Astrocyte of the spinal cord (primary cell): ENCODE measurements at places on chromosomes 11 and 22.
A peak's percentile ranks its signal among the peaks of the same experiment; 100 is the strongest.

- DNase-seq, result no peak
Observed at GRCh38 chr22:31233001-31233400, 20.9 kb downstream of the LIMK2 start.

DNA sequence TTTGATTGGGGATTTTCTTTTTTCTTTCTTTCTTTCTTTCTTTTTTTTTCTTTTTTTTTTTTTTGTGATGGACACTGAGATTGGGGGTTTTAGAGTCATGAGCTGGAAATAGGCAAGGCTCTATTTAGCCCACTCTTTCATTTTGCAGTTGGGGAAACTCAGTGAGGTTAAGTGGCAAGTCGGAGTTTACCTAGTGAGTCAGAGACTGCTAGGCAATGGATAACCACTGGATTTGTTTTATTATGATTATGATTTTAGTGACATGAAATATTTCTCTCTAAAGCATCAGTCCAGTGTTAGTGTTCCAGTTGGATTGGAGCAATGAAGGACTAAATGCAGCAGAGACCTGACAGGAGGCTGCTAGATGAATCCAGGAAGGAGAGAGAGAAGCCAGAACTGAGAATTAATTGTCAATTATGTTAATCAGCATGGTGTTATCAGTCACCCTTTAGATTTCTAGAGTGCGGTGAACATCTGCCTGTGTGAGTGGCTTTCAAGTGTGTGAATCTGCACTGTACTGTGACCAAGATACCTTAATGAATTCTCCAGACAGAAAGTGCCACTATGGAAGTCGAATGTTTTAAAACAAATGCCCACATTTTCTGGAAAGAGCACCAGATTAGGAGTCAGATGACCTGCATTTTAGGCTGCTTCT is 10.9 kb downstream of the BMAL1 start:
- peak; percentile 35 for DNase-seq

DNA sequence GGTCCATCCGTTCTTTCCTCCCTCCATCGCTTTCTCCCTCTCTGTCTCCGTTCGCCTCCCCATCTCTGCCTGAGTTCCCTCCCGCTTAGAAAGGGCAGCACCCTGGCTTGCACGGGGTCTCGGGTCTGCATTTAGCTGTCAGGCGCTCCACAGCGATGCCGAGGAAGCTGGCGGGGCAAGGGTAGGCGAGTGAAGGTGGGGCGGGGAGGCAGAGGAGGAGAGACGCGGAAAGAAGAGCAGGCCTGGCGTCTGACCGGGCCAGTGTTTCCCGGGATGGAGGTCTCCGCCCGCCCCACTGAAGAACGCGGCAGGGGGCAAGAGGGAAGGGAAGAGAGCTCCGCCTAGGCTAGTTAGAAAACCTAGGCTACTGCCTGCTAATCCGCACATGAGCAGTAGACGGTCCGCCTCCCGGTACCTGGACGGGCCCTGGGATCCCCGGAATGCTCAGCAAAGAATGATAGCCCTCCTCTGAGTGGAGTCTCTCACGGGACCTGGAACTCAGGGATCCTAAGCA is 3922.5 kb upstream of the OR11H1 start:
- no peak for DNase-seq

DNA sequence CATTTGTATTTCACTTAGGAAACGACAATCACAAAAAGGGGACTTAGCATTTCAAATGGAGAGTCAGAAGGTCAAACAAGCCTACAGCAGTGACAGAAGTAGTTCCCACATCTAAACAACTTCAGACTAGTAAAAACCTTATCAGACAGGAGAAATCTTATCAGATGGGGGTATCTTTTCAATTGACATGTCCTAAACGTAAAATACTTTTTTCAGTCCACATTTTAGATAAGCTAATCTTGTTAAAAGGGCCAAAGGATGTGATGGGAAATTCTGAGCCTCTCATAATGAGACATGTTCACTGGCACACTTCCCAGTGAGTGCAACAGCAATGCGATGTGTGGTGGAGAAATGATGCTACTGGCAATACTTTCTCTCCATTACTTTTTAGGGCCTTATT is 2.4 kb downstream of the MAPK1 start:
- DNase-seq, result peak; percentile 82

DNA sequence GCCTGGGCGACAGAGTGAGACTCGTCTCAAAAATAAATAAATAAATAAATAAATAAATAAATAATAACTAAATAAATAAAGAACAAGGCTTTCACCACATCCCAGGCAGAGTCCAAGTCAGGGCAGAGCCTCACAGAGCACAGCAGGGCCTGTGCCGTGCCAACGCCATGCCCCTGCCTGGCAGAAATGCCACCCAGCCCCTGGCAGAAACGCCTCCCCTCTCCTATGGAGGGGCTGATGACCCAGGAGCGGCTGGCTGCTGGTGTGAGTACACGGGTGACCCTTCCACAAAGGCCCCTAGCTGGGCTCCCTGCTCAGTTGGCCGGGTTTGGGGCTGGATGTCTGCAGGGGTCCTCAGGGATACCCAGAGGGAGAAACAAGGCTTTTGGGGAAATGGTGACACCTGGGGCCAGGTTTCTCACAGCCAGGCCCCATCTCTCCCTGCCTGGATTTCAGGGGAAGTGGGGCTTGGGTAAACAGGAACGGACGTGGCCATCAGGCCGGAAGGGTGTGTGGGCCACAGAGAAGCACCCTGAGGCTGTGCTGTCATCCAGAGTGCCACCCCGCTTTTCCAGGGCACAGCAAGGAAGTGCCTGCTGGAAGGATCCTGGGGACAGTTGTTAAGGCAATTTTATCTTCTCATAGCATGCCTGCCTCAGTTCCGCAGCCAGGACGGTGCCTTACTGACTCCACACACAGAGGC is 5.1 kb downstream of the BID start:
- no peak for DNase-seq

GRCh38 chr11:117419482-117420142 is 92.0 kb downstream of the CEP164 start:
- no peak for DNase-seq

DNA sequence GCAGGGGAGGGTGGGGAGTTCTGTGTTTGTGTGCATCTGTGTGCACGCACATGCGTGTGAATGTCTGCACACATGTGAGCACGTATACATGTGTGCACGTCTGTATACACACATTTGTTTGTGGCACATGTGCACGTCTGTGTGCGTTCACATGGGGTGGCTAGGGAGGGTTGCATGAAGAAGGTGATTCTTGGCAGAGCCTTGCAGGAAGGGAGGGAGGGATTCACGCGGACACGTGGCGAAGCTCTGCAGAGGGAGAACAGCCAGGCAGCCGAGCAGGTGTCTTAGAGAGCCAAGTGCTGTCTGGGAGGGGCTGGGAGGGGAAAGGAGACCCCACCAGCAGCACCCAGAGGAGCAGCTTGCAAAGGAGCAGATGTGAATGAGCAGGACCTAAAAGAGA is 372.1 kb downstream of the BRD1 start:
- DNase-seq, result no peak

DNA sequence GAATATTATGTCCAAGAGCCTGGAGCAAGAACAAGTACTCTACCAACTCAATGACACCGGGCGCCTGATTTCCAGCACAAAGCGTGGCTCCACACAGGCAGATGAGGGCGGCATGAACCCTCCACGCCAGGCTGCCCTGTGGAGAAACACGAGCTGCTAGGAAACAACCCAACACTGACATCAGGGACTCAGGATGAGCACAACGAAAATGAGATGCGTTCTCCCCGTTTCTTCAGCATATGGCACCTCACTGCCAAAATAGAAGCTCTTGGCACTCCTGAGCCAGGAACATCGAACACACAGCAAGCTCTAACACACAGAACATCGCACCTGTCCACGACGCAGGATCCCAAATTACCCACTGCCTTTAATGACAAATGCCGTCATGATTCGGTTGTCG is 68.3 kb downstream of the NCAPD3 start:
- DNase-seq, result no peak

DNA sequence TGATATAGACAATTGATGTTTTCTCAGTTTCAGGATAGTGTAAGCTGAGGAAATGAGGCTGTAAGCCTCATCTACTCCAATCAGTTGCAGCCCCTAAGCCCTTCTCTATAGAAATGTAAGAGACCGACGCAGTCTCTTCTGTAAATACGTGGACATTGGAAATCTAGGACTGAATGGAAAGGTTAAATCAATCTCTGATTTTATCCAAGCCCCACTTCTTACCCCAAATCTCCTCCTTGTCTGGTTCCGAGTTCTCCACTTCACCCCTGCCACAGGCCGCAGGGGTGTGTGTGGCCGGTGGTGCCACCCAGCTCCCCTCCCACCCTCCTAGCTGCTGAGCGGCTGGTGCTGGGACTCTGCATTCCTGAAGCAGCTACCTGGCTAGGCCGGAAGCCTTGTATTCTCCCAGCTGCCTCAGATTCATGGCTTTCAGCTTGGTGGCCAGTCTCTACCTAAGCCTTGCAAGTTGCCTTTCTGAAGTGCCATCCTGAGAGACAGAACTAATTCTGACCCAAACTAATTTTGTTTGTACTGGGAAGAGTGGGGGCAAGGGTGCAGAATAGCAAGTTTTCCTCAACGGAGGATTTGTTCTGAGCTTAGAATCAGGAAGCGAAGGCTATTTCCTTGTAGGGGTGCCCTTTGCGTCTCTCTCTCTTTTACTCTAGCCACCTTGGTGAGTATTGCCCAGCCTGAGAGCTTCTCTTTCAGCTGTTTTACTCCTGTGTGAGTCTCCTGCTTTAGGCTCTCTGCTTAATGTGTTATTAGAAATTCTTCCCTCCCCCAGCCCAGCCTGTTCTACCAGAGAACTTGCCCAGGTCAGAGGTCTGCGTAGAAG is 749 bp downstream of the VWA5A start:
- no peak for DNase-seq
